Suppressor macrophage treated with lipopolysaccharide for 4 hours (primary cell): ENCODE measurements at places on chromosomes 11 and 22.

- no peak for DNase-seq
Measured at GRCh38 chr11:125949271-125950177, 3.7 kb downstream of the VSIG10L2 start.

DNA sequence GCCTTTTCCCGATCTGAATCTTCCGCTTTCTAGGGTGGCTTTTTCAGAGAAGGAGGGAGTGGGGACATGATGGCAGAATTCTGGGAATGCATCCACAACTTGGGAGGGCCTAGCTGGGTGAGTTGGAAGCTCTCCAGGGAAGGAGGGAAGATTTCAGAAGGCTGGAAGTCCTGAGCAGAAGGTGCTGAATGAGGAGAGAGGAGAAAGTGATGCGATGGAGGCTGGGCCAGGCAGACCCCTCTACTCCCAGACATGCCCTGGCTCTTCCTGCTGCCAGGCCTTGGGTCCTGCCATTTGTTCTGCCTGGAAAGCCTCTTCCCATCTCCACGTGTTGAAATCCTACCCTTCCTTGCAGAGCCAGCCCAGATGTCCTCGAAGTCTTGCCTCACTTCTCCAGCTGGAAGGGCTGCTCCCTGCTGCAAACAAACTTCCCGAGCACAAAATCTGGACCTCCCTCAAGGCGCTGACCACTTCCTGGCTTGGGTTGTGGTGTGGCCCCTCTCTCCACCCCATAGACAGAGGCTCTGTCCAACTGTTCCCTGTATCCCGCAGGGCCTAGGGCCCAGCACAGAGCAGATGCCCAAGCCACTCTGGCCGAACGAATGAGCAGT lies 16.8 kb downstream of the LRRC32 start:
- no peak for DNase-seq

DNA sequence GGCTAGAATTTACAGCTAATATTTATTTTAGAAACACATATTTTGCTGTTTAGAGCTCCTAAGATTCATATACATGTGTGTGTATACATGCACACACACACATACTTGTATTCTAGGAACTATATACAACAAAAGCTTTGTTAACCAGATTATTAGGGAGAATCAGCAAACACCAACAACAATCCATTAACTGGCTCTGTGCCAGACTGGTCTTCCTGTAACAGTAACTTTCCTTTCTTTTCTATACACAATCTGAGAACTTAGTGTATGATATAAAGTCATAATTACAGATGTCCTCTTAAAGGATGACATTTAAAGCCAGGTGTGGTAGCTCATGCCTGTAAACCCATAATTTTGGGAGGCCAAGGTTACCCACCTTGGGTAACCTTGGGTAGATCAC lies 49.5 kb upstream of the CLNS1A start:
- DNase-seq: no peak

DNA sequence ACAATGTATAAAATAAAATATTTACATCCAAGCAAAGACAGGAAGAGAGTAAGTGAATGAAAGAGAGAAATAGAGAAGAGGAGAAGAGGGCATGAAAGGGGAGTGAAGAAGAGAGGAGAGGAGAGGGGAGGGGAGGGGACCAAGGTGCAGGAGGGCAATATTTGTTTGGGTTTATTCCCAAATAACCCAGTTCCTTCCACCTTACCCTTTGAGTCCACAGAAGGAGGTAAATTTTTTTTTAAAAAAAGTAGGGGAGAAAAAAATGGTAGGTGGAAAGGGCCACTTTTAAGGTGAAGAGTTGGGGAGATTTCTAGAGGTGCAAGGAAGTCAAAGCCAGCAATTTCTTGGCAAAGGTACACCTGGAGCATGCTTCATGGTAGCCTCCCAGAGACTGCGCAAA lies 2.1 kb upstream of the OR5AN1 start:
- DNase-seq: no peak

DNA sequence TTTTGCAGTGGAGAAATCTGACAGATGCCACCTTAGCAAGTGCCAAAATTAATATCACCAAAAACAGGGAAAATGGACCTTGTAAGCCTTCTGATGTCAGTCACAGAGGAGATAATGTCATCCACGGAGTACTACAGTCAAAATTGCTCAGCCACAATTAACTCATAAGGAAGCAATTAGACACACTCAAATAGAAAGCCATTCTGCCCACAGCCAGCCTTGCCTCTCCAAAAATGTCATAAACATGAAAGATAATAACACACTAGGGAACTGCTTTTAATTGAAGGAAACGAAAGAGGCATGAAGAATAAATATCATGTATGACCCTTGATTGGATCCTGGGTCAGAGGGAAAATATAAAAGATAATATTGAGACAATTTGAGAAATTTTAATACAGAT lies 505.6 kb upstream of the API5 start:
- DNase-seq: no peak
